ENCODE measurements at places on chromosomes 11 and 22. TPM values are rescaled to one million over a fixed set of nuclear protein-coding genes. Genes with fewer than 3 reads are reported as not detected.

- H3K4me3 ChIP-seq: no peak overlapping the region
- no peaks in the 10 kb centered on the region for H3K4me1 ChIP-seq
- H3K27ac ChIP-seq: peak overlapping the region; percentile 22
- H3K36me3 ChIP-seq: no peaks in the 10 kb centered on the region
- no peaks in the 10 kb centered on the region for H3K27me3 ChIP-seq
- peak; percentile 48 for DNase-seq
Measured at GRCh38 chr11:110491577-110492320, 62.0 kb downstream of the FDX1 start.

Gene MUC2
- not detected for total RNA-seq

Gene TMPRSS4
- total RNA-seq: not detected

Gene MAPK12
- total RNA-seq: 52.2 TPM

DNA sequence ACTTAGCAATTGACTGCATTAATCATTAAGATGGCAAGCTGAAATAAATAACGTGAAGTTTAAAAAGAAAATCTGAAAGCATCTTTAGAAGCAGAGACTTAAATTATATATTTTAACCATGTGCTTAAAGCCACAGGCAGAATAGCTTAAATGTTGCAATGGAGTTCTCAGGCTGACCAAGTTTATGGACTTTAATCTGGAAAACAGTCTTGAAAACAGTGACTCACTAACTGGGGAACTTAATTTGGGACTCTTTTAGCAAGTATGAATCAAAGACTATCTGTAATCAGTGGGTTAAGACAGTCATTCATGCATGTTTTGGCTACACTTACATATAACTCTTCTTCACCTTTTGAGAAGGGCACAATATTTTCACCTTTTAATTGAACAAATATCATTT lies 12.6 kb upstream of the GLYATL1 start:
- H3K27ac ChIP-seq: no peak overlapping the region
- H3K27me3 ChIP-seq: no peaks in the 10 kb centered on the region
- DNase-seq: no peak
- H3K4me3 ChIP-seq: peak overlapping the region; percentile 68
- H3K36me3 ChIP-seq: no peaks in the 10 kb centered on the region

GRCh38 chr11:132475026-132475425 lies 1057.3 kb downstream of the OPCML start:
- H3K4me1 ChIP-seq: no peaks in the 10 kb centered on the region
- DNase-seq: no peak
- H3K27me3 ChIP-seq: no peaks in the 10 kb centered on the region

Gene PTPMT1
- 59.3 TPM for total RNA-seq

DNA sequence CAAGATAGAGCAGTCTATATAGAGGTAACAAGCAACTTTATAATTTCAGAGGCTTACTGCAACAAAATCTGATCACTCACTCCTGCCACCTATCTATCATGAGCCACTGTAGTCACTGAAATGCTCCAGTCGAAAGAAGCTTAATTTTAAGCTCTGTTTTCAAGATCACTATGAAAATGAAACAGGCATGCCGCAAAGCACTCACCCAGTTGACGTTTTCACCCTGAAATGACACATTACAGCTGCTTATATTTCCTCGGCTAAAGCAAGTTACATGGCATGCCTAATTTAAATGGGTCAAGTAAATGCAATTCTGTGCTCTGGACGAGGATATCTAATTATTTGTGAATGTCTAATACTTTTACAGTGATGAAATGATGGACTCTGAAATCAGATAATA lies 616.3 kb downstream of the FAM181B start:
- H3K27ac ChIP-seq: no peak overlapping the region
- H3K4me1 ChIP-seq: no peaks in the 10 kb centered on the region
- no peaks in the 10 kb centered on the region for H3K27me3 ChIP-seq

DNA sequence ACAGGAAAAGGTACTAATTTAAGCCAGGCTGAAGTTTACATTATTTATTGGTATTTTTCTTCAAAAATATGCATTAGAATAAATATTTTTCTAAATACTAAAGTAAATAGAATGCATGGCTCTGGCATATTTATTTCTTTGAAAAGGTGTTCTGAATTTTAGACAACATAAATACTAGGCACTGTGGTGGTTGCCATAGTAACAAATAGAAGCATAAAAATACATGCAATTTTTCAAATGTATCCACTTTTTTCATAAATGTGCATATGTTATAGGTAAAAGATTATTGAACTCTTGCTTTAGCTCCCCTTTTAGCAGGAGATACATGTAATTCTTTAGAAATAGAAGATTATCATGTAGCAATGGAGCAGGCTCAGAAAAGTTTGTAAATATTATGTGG lies 18.4 kb downstream of the DCDC1 start:
- H3K27ac ChIP-seq: no peak overlapping the region
- no peaks in the 10 kb centered on the region for H3K27me3 ChIP-seq
- no peaks in the 10 kb centered on the region for H3K36me3 ChIP-seq
- H3K4me3 ChIP-seq: no peak overlapping the region
- DNase-seq: no peak

DNA sequence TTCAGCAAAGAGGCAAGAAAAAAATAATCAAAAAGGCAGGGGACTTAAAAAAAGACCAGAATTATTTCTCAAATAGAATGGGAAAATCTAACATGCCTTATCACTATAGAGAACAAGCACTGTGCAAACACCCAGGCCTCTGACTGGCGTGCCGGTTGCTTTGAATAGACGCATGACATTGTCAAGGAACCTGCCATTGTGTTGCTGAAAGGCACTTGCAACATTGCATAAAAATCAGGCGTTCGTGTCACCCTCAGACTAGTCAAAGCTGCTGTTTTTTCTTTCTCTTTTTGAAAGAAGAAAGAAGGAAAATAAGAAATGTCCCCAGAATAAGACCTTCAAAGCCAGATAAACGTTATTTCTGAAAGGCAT lies 549.3 kb upstream of the CADM1 start:
- H3K27me3 ChIP-seq: peaks cover 71% of the 10 kb centered on the region
- H3K4me3 ChIP-seq: no peak overlapping the region
- no peaks in the 10 kb centered on the region for H3K36me3 ChIP-seq
- no peaks in the 10 kb centered on the region for H3K4me1 ChIP-seq

DNA sequence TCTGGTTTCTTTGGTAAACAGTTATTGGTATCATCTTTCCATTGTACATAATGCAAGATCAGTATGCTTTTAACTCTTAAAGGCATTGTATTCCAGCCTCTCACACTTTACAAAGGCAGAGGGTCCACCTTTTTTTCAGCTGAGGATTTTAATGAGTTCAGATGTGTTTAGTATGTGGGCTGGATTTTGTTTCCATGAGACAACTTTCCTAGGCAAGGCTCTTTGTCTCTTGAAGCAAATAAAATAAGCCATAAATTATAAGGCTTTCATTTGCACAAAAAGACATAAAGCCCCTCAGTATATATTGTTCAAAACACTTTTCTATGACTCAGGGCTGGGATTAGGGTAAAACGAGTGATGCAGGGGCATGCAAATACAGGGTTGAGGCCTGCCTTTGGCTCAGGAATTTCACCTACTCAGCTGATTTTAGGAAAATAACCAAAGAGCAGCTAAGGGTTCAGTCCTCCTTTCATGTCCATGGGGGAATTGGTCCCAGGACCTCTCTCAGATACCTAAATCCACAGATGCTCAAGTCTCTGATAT lies 7.6 kb downstream of the MMP20 start:
- no peak for DNase-seq
- H3K27ac ChIP-seq: no peak overlapping the region
- peaks cover 9% of the 10 kb centered on the region for H3K4me1 ChIP-seq
- no peaks in the 10 kb centered on the region for H3K36me3 ChIP-seq
- H3K4me3 ChIP-seq: no peak overlapping the region
- no peaks in the 10 kb centered on the region for H3K27me3 ChIP-seq

DNA sequence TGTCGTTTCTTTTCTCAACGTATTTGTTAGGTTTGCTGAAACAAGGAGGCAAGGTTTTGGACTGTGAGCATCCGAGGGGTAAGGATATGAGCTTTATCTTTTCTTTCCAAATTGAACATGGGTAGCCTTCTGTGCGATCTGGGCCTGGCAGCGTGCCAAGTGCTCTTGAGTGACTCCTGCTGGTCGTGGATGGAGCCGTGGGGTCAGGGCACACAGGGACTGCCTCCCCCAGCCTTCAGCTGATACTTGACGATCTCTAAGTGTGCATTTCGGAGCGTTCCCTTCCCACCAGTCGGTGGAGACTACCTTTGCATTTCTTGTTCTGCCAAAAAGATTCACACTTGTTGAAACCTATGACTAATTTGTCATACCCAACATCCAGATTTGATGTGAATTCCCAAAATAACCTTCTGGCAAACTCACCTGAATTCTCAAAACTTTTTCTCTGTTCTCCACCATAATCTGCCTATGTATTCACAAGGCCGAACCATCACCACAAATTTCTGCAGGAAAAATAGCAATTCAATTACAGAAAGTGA lies 40.1 kb upstream of the CLMP start:
- no peaks in the 10 kb centered on the region for H3K27me3 ChIP-seq
- H3K36me3 ChIP-seq: no peaks in the 10 kb centered on the region
- no peak overlapping the region for H3K27ac ChIP-seq
- peak; percentile 89 for DNase-seq
- peaks cover 3% of the 10 kb centered on the region for H3K4me1 ChIP-seq

Gene TMEM191B
- total RNA-seq: 2.4 TPM

- H3K27me3 ChIP-seq: no peaks in the 10 kb centered on the region
- DNase-seq: no peak
- no peaks in the 10 kb centered on the region for H3K4me1 ChIP-seq
- no peak overlapping the region for H3K27ac ChIP-seq
- no peak overlapping the region for H3K4me3 ChIP-seq
- no peaks in the 10 kb centered on the region for H3K36me3 ChIP-seq
Measured at GRCh38 chr11:58573451-58574104, 2.1 kb downstream of the LPXN start.

DNA sequence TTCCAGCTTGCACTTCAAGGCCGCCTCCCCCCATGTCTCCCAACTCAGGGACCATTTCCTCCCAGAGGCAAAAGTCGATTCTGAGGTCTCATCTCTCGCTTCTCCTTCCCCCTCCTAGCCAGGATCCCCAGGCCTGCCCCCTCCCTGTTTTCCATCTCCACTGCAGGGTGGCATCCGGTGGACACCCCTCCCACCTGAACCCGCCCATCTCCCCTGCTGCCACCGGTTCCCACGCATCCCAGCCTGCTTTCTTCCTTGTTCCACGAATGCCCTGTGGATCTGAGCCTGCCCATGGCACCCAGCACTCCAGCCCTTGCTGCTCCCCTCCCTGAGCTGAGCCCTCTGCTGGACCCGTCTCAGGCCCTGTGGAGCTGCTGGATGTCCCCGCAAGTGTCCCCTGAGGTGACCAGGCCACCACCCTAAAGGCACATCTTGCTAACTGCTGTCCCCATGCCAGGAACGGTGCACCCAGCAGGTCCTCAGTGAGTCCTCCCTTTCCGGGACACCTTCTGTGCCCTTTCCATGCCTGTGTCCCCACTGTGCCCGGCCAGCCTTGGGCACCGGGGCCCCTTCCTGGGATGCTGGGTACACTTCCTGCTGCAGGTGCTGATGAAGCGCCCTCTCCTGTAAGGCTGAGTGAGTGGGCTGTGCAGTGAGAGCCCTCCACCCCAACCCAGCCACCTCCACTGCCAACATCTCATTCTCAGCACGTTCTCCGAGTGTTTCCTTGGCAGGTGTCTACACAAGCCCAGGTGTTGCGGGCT lies 936 bp downstream of the IL17REL start:
- H3K27ac ChIP-seq: no peak overlapping the region
- no peaks in the 10 kb centered on the region for H3K4me1 ChIP-seq
- peaks cover 63% of the 10 kb centered on the region for H3K27me3 ChIP-seq
- DNase-seq: peak; percentile 67

GRCh38 chr11:74570266-74571061 lies 21.9 kb upstream of the POLD3 start:
- H3K4me1 ChIP-seq: no peaks in the 10 kb centered on the region
- no peak overlapping the region for H3K27ac ChIP-seq
- DNase-seq: peak; percentile 84
- no peak overlapping the region for H3K4me3 ChIP-seq
- no peaks in the 10 kb centered on the region for H3K36me3 ChIP-seq
- no peaks in the 10 kb centered on the region for H3K27me3 ChIP-seq
